Thyroid gland (tissue), 4 donors: ENCODE measurements at places on chromosomes 3 and 15. TPM values are rescaled to one million over a fixed set of nuclear protein-coding genes. Genes with fewer than 3 reads are reported as not detected.

HRH1 gene
- 2.6 TPM for total RNA-seq

WDR72 gene
- 110 TPM for total RNA-seq

CIDEC gene
- total RNA-seq = 2.2 TPM

TRPM1 gene
- not detected for total RNA-seq

TMIE gene
- 1.1 TPM for total RNA-seq

CHRM5 gene
- not detected for total RNA-seq

CADM2 gene
- 4.2 TPM for total RNA-seq

SMCO1 gene
- total RNA-seq = not detected

CELSR3 gene
- 0.54 TPM for total RNA-seq

ASTE1 gene
- 7.9 TPM for total RNA-seq

CFAP20DC gene
- total RNA-seq = 0.20 TPM

HCN4 gene
- total RNA-seq = 0.10 TPM

RAD51 gene
- total RNA-seq = 0.40 TPM

TMC3 gene
- not detected for total RNA-seq

SLC6A20 gene
- not detected for total RNA-seq

RBPMS2 gene
- total RNA-seq = 3.3 TPM

IQCB1 gene
- total RNA-seq = 16.3 TPM

GPR27 gene
- 11.0 TPM for total RNA-seq
